ENCODE measurements at places on chromosomes 5 and 9.

DNA sequence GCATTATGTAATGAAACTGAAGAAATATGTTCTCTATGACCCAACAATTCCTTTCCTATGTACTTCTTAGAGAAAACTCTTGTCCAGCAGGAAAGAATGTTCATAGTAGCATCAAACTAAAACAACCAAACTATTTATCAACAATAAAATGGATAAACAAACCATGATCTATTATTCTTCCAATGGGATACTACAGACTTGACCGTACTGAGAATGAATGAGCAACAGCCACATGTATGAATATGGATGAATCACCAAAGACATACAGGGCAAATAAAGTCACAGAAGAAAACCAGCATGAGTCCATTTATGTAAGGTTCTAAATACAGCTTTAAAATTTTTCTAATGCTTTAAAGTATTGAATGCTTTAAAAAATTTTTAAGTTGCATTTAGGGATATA is 73.6 kb upstream of the SUSD1 start:
- DNase-seq, result no peak

DNA sequence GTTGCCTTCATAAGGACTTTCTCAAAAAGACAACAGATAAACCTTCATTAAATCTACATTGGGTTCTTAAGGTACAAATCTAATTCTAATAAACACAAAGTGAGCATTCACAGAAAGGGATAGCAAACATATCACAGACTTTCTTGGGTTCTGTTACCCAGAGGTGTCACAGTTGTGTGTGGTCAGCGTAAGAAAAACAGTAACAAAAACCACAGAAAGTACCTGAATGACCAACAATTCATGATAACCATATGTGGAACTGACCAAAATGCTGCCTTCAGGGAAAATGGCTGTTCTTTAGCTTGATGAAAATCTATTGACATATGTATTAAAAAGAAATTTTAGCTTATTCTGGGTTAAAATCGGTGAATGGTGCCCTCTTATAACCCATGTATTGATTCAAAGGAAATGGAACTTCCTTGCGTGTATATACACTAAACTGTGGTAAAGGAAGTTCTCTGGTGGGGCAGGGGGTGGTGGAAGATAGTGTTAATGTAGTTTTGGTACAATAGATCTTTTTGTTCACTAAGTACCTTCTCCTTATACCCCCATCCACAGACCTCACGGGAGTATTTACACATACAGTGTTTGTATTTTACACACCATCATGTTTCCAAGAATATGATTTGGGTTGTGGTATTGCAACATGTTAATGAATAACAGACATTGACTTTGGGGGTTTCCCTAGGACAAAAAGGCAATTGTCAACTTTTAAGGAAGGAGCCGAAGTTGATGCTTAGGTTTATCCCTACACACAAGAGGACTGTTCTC is 152.5 kb downstream of the APBA1 start:
- DNase-seq, result no peak

- DNase-seq, result peak; percentile 44
These were observed 39.2 kb downstream of the GRAMD2B start for GRCh38 chr5:126462239-126463014.

DNA sequence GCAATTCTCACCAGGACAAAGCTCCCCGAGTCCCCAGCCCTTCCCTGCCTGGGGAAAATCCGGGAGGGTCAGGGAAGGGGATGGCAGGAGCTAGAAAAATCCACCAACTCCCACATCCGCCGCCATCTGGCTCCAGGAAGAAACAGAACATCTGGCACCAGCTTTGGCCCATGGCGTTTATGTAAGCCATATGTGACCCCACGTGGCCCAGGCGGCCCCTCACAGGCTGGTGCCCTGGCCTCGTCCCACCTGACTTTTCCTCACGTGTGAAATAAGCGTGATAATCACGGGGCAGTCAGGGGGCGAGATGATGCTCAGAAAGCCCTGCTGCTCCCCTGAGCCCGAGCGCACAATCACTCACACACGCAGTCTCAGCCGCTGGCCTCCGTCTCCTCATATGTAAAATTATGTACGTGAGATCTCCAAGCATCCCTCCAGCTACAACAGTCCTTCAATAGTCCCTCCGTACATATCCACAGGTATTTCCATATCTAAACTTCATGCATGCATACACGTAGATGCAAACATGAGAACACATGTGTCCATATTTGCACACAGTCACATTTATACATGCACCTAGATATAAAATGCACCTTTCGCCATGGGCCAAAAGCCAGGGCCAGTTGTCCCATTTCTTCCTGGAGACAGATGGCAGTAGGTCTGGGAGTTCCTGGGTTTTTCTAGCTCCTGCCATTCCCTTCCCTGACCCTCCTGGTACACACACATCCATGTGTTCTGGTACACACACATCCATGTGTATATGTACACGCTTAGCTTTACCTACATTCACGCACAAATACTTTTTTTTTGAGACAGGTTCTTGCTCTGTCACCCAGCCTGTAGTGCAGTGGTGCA is 28.9 kb downstream of the PLPP7 start:
- no peak for DNase-seq

GRCh38 chr5:58708456-58708855 is 125.6 kb downstream of the RAB3C start:
- no peak for DNase-seq

DNA sequence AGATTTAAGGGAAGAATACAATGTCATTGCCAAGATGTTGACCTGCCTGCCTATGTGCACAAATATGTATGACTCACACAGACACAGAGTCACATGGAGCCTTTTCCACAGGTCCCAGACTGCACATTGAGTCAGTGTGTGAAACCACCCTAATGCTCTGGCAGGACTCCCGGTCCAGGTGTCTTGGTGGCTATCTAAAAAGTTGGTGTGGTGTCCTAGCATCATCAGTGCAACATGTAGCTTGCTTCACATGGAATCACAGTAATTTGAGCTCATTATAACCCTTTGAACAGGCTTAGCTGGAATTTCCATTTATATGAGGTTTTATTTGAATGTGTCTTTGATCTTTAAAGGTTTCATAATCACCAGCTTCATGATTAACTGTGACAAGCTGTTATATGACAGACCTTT is 10.7 kb downstream of the IFNA5 start:
- no peak for DNase-seq

GRCh38 chr9:76882686-76883085 is 23.2 kb downstream of the PRUNE2 start:
- peak; percentile 40 for DNase-seq

GRCh38 chr5:58898538-58898937 is 315.7 kb downstream of the RAB3C start:
- DNase-seq, result no peak

GRCh38 chr5:148780711-148781110 is 45.7 kb upstream of the ADRB2 start:
- no peak for DNase-seq

- peak; percentile 70 for DNase-seq
These were observed 2.8 kb downstream of the GM2A start for GRCh38 chr5:151255621-151256286.

DNA sequence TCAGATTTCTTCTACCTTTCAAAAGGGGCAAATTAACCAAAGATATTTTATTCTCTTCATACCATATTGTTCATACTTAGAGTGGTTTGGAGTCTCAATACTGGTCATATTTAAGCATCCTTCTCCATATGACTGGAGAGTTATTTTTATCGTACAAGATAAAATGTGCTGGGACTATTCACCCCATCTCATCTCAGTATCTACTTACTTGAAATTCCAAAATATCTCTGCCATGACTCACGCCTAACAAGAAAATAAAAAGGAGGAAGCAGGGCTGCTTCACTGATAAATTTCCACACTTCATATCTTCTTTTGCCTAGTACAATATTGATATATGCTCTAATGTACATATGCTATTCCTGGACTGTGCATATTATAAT is 277.9 kb upstream of the CDH9 start:
- DNase-seq, result no peak

- DNase-seq, result no peak
These were observed 137.4 kb downstream of the STK32A start for GRCh38 chr5:147372191-147372590.

GRCh38 chr9:126667190-126668055 is 53.7 kb downstream of the LMX1B start:
- no peak for DNase-seq

DNA sequence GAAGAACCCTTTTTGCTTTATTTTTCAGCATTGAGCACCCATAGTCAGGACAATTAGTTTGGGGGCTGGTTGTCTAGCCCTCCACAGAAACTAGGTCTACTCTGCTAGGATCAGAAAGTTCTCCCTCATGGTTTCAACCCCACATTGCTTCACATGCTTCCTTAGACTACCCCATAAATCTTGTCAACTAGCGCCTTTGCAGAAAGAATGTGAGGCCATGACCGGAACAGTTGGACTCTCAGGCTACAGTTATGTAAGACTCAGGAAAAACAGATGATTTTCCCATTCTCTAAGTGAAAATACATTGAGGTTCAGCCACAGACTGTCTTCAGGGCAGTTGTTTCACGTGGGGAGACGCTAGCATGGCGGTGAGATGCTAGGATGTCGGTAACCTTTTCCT is 255.6 kb downstream of the NR3C1 start:
- no peak for DNase-seq

DNA sequence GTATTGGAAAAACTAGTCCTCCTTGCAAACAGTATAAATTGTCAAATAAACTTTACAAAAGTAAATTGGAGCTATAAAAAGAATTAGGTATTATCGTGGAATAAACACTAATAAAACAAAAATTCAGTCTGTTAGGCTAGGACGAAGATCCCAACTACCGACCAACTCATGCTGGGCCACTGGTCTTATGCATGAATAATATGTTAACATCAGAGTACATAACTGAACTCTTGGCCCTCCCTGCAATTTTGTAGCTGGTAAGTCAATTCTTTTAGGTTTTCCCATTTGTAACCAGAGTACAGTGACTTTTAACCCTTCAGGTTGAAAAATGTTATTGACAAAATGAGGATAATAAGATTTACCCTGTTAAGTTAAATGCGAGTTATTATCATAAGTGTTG is 428.7 kb downstream of the BNC2 start:
- no peak for DNase-seq

DNA sequence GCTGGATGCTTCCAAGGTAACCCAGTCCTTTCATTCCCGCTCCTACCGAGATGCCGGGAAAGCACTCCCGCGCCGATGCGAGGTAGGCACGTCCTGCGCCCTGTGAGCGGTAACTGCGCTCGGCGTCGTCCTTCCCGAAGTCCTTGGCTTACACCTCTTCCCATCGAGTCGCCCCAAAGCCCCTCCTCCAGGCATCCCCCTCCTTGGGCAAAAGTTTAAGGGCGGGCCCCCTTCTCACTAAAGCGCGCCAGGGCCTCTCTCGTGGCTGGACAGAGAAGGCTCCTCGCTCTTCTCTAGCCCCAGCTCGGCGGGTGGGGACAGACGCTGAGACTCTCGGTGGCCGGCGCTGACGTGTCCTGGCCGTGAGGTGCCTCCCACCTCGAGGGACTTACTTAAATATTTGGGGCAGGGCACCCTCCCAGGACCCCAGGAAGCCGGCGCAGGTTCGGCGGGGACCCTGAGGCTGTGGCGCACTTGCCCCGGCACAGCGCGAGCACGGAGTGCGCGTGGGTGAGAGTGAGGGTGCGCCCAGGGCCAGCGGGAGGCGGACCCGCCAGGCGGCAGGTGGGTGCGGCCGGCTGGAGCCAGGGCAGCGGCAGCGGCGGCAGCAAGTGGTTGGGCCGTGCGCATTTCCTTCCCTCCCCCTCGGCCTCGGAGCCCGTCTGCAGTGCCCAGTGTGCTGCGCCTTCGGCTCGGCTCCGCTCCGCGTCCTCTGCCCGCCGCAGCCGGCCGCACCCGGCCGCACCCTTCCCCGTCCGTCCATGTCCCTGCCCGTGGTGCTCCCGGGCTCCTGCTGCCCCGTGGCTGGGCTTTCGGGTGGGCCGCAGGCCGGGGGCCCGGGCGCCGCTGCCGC is at the start of gene ENTREP1:
TSS of gene ENTREP1 (plus strand) at position 667 of the 853 bp plus-strand sequence. CDS start at position 762, 95 bp downstream.
- peak; percentile 35 for DNase-seq

GRCh38 chr5:32686799-32687498 is 24.2 kb upstream of the NPR3 start:
- DNase-seq, result no peak

GRCh38 chr9:134349936-134350335 is 23.7 kb downstream of the RXRA start:
- DNase-seq, result no peak

GRCh38 chr5:15234366-15234765 is 265.6 kb upstream of the FBXL7 start:
- DNase-seq, result no peak

GRCh38 chr5:12625667-12626263 is 721.5 kb upstream of the CTNND2 start:
- no peak for DNase-seq

DNA sequence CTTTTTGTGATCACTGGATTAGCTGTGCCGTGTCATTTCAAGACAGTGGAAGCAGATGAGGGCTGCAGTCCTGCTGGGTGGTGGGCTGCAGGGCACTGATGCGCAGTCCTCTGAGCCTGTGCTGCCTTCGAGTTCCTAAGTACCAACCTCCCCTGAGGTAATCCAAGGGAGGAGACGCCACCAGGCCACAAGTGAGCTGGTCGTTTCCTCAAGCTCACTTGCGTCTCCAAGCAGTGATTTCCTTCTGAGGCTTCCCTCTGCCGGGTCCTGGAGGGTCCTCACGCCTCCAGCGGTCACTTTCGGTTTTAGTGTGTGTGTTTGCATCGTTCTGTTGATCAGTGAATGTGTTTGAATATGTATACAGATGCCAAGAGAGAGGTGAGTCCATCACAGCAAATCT is 115.7 kb downstream of the TRIO start:
- DNase-seq, result peak; percentile 45

DNA sequence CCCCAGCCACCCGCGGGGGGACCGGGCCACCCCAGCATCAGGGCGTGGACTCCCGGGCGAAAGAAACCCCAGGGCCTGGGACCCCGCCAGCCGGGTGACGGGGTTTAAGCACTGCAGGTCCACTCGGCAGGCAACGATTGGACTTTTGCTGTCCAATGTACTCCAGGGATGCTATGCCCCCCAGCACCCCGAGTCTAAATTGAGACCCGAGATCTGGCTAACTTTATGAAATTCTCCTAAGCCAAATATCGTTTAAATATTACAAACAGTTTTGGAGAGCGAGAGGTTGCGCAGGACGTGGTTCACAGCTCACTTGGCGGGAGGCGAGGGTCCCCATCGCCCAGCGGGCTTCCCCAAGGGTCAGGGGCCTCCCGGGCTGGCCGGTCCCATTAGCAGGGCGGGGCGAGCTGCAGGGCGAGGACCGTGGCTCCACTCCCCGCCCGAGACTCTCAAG is 384 bp upstream of the MRPS2 start:
- no peak for DNase-seq

GRCh38 chr5:108467563-108467962 is 85.7 kb upstream of the FBXL17 start:
- no peak for DNase-seq
